ENCODE measurements at places on chromosomes 11 and 22.

GRCh38 chr11:86624366-86624765, 48.0 kb downstream of the ME3 start:
- no peak for DNase-seq

- DNase-seq: no peak
Measured at GRCh38 chr22:28034145-28034759, 115.2 kb upstream of the PITPNB start.

DNA sequence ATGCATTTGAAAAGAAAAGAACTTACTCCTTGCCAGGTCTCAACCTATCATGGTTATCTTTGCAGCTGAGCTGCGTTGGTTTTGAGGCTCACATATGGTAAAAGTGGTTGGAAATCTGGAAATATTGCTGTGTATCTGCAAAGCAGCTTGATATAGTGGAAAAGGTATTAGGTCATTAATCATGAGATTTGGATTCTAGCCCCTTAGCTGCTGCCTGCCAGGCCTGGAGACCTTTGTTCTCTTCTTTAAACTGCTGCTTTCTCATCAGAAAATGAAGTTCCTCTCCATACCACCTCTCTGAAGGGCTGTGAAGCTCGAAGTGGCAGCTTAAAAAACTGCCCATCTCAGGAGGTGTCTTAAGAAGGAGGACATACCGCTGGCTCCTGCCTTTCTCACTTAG, 5.7 kb downstream of the PPARA start:
- no peak for DNase-seq

- no peak for DNase-seq
Measured at GRCh38 chr11:46522682-46523281, 71.0 kb downstream of the AMBRA1 start.

GRCh38 chr11:2525941-2526807, 81.4 kb downstream of the KCNQ1 start:
- DNase-seq: no peak

- DNase-seq: no peak
Measured at GRCh38 chr22:41175546-41175945, 29.6 kb upstream of the L3MBTL2 start.

- DNase-seq: no peak
Measured at GRCh38 chr11:107808521-107808920, 50.1 kb downstream of the SLC35F2 start.

GRCh38 chr11:75616281-75616680, 52.6 kb downstream of the MAP6 start:
- DNase-seq: no peak

DNA sequence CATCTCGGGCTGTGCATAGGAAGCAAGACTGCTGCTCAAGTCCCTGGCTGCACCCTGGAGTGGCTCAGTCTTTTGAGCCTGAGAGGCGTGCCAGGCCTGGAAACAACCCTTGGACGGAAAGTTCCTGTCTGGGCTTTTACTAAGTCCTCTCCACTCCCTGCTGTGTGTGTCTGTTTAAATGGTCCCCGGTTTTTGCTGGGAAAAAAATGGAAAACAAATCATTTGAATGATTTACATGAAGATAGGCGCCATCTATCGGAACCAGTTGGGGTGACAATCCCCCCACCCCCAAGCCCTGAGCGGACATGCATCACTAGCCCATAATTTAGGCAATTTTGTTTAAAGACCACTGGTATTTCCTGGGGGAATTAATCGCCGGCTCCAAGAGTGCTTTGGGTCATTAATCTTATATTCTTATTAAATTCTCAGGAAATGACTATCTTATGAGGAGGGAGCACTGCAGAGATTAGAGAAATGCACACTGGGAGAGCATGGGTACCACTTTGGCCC, 2.7 kb upstream of the GAB2 start:
- peak; percentile 48 for DNase-seq

GRCh38 chr22:27490080-27490479, 311.5 kb downstream of the MN1 start:
- no peak for DNase-seq

- no peak for DNase-seq
Measured at GRCh38 chr22:44869196-44869595, 116.8 kb downstream of the ARHGAP8 start.

DNA sequence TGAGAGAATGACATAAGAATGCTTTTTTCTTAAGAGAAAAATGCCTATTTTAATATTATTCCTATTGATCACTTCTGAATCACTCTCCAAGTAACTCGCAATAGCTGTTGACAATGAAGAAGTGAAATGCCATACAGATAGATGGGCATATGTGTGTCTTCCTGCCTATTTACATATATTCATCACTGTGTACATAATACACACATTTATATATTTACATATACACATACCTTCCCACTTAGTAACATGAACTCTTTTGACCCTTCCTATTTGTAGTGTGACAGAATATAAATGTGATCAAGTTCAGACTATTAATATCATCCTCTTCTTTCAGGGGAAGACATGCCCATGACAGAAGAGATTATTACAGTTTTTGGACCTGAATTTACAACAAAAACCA, 756.7 kb downstream of the DLG2 start:
- no peak for DNase-seq

DNA sequence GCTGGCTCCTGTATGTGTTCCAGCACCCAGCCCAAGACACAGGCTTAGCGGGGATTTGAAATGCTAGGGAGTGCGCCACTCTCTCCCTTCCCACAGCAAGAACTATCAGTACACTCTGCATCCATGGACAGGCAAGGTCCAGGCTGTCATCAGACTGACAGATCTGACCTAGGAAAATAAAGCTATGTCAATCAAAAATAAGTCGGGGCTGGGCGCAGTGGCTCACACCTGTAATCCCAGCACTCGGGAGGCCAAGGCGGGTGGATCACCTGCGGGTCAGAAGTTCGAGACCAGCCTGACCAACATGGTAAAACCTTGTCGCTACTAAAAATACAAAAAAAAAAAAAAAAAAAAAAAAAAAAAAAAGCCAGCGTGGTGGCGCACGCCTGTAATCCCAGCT, 1.7 kb upstream of the MOV10L1 start:
- DNase-seq: no peak

- no peak for DNase-seq
Measured at GRCh38 chr11:19751055-19751454, 38.4 kb downstream of the NAV2 start.

- DNase-seq: no peak
Measured at GRCh38 chr11:76617553-76618265, 52.8 kb downstream of the LRRC32 start.

DNA sequence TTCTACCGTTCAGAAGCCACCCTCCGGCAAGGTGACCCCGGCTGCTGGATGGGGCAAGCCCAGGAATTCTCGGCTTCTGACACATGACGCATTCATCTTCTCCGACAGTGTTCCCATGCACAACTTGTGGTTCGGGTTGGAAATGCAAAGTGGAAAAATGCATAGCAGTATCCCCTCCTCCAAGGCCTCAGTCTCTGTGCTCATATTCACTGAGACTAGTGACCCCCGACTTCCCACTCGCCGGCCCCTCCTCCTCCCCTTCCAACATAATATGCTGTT, 70.0 kb upstream of the NTM start:
- no peak for DNase-seq

DNA sequence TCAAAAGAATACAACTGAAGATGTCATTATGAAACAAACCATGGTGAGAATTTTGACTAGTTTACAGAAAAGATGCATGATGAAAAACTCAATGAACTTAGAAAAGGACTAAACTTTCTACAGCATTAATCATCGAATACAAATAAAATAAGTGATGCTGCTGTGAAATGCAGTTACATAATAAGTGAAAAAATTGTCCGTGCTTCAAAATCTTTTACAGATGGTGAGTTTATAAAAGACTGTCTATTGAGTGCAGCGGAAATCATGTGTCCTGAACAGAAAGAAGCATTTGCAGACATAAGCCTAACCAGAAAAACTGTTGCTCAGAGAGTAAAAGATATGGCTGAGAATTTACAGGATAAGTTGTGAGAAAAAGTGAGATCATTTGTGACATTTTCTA, 33.8 kb downstream of the NEAT1 start:
- no peak for DNase-seq

GRCh38 chr22:46800102-46800857, 37.8 kb downstream of the TBC1D22A start:
- DNase-seq: no peak

- no peak for DNase-seq
Measured at GRCh38 chr11:106988151-106989077, 29.9 kb downstream of the GUCY1A2 start.

GRCh38 chr11:1660111-1660867, 30.7 kb downstream of the KRTAP5-5 start:
- DNase-seq: no peak

DNA sequence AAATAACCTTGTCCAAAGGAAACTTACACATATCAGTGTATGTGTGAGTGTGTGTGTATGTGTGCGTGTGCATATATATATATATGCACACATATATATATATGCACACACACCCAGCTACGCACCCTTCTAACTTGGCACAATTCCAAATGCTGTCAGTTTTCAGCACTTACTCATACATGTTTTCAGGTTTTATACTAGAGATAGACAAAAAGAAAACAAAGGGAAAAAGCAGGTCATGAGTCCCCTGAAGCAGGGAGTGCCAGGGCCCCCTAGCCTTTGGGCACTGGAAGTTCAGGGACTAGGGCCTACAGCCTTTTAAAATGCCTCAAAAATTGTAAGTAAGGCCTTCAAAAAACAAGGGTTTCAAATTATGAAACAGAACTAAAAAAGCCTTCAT, 265.4 kb downstream of the CADM1 start:
- no peak for DNase-seq

- peak; percentile 78 for DNase-seq
Measured at GRCh38 chr11:33808228-33808828, 34.0 kb upstream of the FBXO3 start.

- DNase-seq: no peak
Measured at GRCh38 chr11:72475381-72475780, 41.0 kb upstream of the CLPB start.

DNA sequence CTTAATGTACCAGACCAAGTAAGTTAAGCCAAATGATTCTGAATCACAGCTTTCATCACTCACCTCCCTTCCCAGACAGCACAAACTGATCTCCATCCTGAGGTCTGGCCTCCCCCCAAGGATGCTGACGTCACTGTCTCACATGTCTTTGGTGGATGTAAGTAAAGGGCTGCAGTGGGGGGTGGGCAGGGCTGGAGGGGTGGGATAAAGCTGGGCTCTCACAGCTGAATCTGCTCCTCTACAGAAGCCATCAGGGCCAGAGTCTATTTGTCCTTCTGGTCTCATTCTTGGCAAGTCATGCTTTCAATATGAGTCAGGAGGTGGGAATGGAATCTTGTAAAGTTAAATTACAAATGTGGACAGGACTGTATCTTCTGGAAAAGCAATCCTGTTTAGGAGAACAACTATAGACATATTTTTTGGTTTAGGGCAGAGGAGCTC, 32.7 kb downstream of the P4HA3 start:
- DNase-seq: no peak

DNA sequence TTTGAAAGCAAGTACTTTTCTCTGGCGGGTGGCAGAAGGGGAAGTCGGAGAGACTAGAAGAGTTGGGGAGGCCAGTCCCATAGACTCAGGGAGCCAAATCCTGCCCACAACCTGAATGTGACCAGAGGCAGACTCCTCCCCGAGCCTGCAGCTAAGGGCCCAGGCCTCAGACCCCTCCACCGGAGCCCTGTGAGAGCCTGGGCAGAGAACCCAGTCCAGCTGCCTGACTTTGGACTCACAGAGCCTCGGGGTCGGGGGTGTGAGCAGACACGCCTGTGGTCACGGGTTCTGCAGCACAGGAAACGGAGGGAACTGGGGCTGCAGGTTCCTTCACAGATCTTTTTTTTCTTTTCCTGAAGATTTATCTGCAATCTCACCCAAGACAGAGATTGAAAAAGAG, 312.3 kb downstream of the CTTN start:
- DNase-seq: no peak

GRCh38 chr11:78099666-78100065, 20.0 kb upstream of the NDUFC2 start:
- DNase-seq: no peak

GRCh38 chr11:18844753-18845367, 53.3 kb upstream of the PTPN5 start:
- DNase-seq: peak; percentile 33

DNA sequence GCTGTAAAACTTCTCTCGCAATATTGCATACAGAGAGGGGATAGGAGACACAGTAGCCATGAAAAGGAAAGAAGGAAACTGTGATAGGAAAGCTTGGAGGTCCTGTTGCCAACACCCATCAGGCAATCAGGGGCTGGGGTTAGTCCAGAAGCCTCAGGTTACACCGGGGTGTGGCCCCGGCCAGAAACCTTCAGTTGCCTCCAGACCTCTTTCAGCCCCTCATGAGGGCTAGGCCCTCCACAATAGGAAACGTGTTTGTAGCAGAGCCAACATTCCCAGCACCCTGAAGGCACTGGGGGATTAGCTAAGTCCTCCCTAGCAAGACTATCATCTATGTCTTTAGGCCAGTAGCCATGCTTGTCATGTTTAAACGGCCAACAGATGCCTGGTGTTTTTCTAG, 1048.0 kb upstream of the CNTN5 start:
- DNase-seq: no peak

- no peak for DNase-seq
Measured at GRCh38 chr11:93288079-93288478, 42.5 kb upstream of the DEUP1 start.

- DNase-seq: no peak
Measured at GRCh38 chr11:65868076-65868667, 4.4 kb downstream of the EFEMP2 start.

GRCh38 chr11:67381244-67381972, 8.0 kb upstream of the CLCF1 start:
- DNase-seq: no peak

DNA sequence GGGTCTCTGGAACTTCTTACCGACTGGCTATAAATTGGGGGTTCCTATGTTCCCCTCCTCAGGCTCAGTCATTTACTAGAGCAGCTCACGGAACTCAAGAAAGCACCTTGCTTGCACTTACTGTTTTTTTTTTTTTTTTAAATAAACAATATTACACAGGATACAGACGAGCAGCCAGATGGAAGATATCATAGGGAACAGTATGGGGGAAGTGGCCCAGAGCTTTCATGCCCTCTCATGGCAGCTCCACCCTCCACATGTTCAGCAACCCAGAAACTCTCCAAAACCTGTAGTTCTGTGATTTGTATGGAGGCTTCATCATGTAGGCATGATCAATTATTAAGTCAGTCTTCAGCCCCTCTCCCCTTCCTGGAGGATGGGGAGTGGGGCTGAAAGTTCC, 7.5 kb downstream of the UVRAG start:
- no peak for DNase-seq

- DNase-seq: peak; percentile 98
Measured at GRCh38 chr22:39090426-39091064, 6.5 kb upstream of the APOBEC3H start.
